ENCODE measurements at places on chromosomes 16 and 17. TPM values are rescaled to one million over a fixed set of nuclear protein-coding genes. Genes with fewer than 3 reads are reported as not detected.

The CCL16 gene
- not detected for total RNA-seq

The SOX15 gene
- total RNA-seq = 0.85 TPM

The CCL17 gene
- not detected for total RNA-seq

The ARHGAP23 gene
- 137 TPM for total RNA-seq

The TBC1D3H gene
- total RNA-seq = not detected

The TOX3 gene
- not detected for total RNA-seq

The RPL26 gene
- 6,062 TPM for total RNA-seq

The MLKL gene
- 2.8 TPM for total RNA-seq

The KRTAP17-1 gene
- not detected for total RNA-seq

Measured in pericardium fibroblast (primary cell).